ENCODE measurements at places on chromosomes 1 and 21.

DNA sequence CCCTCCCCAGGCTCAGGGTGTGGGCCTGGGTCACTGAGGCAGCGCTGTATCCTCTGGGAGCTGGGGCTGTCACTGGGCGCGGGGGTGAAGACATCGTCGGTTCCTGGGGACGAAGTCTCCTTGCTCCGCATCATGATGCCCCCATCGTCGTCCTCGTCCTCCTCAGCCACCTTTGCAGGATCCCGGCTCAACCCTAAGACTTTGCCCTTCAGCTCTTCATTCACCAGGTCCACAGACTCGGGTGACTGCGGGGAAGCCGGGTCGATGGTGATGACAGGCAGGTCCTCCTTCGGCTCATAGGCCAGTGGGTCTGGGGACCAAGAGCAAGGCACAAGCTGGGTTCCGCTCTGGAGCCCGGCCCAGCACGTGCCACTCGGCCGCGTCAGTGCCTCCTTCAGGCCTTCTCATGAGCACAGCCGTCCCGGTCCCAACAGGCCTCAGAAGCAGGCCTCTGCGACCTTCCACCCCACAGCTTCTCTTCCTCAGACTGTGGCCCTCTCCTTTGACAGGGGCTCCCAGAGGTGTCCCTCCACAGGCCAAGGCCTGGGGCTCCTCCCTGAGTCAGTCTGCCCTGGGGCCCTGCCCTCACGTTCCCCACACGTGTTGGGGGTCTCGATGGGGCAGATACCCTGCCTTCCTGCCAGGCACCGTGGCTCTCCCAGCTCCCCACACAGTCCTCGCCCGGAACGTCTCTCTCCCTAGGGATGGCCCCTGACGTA is 54.4 kb downstream of the SLC9A1 start:
- no peak for DNase-seq

GRCh38 chr21:38351961-38352521 is 95.2 kb downstream of the KCNJ15 start:
- DNase-seq = no peak

GRCh38 chr1:10888791-10889649 is 92.6 kb upstream of the CASZ1 start:
- DNase-seq = no peak

GRCh38 chr1:1101503-1101902 is 14.4 kb downstream of the C1orf159 start:
- DNase-seq = no peak

DNA sequence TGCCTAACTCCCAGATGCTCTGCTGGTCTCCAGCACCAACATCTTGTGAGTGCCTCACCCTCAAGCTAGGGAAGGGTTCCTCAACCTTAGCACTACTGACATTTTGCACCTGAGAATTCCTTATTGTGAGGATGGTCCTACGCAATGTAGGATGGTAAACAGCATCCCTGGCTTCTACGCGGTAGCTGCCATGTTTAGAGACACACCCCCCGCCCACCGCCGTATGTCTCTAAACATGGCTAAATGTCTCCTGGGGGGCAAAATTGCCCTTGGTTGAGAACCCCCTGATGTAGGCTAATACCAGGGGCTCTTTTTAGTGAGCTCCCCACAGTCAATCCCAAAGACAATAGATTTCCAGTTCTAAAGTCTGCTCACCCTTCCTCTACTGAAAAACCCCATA is 2.5 kb upstream of the MAP7D1 start:
- no peak for DNase-seq

GRCh38 chr1:228085287-228085951 is 2.9 kb downstream of the ARF1 start:
- DNase-seq = no peak

DNA sequence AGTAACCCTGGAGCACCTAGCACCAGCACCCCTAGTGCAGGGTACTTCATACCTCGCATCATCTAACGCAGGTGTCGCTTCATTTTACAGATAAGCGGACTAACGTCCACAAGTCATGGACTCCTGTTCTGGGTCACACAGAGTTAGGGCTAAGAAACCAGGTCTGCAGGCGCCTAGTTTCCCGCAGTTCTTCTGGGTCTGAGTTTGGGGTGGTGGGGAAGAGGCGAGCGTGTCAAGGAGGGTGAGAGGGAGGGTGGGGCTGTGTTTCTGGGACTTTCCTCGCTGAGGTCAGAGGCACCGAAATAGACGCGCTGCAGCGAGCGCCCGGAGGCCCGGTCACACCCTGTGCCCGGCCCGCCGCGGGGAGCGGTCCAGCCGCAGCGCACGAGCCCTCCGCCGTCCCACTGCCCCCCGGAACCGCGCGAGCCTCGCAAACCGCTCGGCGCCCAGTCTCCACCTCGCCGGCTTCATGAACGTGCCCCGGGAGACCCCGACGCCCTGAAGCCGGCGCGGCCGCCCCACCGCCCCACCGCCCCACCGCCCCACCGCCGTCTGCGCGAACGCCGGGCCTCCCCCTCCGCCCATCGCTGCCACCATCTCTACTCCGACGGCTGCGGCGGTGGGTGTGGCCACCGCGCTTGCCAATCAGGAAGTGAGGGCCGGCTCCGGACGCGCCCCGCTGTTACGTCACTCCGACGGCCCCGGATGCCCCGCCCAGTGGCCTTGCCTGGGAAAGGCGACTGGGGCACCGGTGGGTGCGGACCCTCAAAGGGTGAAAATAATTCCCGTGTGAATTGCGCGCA is 12.3 kb downstream of the IFI6 start:
- DNase-seq = peak; percentile 81

DNA sequence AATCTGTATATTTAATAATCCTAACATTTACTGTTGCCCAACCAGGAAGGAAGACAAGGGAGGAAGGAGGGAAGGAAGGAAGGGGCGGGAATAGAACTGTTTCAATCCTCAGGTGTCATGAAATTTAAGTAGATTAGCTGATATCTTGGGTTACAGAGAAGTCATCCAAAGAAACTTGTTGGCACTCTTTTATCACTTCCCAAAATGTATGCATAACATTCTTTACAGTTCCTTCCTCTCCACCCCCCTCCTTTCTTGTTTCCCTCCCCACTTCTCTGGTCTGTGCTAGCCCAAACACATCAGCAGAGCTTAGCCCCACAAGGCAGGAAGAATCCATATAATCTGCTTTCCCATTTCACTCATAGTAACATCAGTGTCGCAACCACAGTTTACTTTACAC is 110.9 kb downstream of the ESRRG start:
- DNase-seq = no peak

- no peak for DNase-seq
These were observed 48.4 kb upstream of the CD34 start for GRCh38 chr1:207959141-207959825.

DNA sequence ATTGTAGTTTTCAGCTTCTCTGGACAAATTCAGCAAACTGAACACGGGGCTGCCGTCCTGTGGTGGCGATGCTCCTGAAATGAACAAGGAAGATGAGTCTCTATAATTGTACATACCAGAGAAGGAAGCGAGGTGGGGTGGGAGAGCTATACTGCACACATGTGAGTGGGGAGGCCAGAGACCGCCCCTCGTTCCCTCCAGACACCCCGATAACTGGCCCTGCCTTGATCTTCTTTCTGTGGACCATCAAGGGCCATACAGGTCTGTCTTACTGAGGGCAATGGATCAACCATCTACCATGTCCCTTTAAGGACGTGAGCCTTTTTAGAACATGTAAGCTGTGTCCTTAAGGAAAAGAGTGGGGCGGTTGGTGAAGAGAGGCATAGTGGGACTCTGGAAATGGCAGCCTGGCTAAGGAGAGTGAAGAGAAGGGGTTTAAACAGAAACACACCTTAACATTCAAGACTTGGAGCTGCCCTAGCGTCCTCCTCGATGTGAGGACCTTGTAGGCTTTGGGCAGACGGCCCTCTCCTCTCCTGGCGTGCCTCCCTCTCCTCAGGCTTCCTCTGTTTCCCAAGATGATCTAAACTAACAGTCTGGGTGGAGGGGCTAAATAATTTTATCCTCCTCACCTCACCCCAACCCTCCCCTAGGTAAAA is 5.8 kb downstream of the PLEKHO1 start:
- DNase-seq = no peak

DNA sequence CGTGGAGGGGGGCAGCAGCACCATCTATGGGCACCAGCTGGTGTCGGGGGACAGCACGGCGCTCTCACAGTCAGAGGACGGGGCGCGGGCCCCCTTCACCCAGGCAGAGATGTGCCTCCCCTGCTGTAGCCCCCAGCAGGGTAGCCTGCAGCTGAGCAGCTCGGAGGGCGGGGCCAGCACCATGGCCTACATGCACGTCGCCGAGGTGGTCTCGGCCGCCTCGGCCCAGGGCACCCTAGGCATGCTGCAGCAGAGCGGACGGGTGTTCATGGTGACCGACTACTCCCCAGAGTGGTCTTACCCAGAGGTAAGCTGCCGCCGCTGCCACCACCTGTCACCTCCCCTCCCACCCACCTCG is 106.2 kb upstream of the VAMP3 start:
- no peak for DNase-seq

DNA sequence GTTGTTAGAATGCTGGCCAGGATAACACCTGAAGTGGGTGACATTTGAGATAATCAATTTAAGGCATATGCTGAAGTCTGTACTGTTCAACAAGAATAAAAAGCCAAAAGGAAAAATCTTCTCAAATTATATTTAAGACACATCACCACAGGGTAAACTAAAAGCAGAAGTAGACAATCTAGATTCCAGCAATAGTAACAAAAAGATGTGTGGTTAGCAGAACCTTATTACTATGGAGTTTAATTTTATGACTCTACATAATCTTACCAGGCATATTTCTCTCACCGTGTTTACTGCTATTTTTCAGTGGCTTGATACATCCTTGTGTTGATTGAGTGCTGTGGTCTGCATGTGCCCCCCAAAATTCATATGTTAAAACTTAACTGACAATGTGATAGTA is 300.4 kb upstream of the ZP4 start:
- no peak for DNase-seq

GRCh38 chr1:3192825-3193224 is 123.8 kb downstream of the PRDM16 start:
- no peak for DNase-seq

DNA sequence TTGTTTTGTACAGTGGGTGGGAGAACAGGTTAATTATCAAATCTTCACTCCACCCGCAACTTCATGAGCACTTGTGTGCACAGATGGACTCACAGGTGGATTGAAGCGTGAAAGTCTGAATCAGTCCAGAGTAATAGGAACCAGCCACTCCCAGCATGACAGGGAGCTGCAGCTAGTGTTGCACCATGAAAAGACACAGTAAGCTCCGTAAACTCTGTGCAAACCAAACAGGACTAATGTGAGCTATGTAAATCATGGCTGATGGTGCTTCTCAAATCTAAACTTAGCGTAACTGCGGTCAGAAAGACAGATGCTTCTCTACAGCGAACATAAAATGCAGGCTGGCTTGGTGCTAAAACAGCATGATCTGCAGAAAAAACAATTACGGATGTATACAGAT is 114.4 kb downstream of the CENPF start:
- DNase-seq = no peak

- no peak for DNase-seq
These were observed 33.6 kb upstream of the F13B start for GRCh38 chr1:197100677-197101076.

DNA sequence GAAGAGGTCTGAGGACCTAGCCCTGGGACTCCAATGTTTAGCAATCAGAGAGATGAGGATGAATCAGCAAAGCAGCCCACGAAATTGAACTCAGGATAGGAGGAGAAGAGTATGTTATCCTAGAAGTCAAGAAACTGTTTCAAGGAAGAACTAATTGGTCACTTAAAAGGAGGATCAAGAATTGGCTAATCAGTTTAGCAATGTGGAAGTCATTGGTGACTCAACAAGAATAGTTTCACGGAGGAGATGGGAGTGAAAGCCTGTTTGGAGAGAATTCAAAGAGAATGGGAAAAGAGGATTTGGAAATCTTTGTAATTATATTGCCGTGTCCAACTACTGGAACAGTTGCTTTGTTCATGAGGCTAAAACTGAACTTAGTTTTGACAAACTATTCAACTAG is 7.4 kb downstream of the HMCN1 start:
- no peak for DNase-seq

- DNase-seq = no peak
These were observed 67.1 kb downstream of the UBE2T start for GRCh38 chr1:202274611-202275010.

- DNase-seq = no peak
These were observed 17.0 kb downstream of the AGT start for GRCh38 chr1:230696722-230697437.

DNA sequence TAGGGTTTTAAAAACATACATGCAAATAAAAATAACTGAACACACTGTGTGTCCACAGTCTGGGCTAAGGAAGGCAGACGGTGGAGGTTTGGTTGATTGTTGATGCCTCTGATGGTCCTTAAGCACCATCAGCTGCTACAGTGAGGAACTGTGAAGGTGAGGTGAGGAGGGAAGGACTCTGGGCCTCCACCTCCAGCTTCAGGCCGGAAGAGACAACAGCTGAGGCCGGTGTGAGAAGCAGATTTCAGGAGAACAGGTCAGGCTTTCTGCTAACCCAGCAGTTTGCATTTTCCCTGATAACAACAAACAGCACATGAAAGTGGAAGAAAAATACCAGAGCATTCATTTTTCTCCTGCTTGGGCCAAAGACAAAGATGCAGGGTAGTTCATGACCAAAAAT is 189.9 kb upstream of the AJAP1 start:
- DNase-seq = no peak

DNA sequence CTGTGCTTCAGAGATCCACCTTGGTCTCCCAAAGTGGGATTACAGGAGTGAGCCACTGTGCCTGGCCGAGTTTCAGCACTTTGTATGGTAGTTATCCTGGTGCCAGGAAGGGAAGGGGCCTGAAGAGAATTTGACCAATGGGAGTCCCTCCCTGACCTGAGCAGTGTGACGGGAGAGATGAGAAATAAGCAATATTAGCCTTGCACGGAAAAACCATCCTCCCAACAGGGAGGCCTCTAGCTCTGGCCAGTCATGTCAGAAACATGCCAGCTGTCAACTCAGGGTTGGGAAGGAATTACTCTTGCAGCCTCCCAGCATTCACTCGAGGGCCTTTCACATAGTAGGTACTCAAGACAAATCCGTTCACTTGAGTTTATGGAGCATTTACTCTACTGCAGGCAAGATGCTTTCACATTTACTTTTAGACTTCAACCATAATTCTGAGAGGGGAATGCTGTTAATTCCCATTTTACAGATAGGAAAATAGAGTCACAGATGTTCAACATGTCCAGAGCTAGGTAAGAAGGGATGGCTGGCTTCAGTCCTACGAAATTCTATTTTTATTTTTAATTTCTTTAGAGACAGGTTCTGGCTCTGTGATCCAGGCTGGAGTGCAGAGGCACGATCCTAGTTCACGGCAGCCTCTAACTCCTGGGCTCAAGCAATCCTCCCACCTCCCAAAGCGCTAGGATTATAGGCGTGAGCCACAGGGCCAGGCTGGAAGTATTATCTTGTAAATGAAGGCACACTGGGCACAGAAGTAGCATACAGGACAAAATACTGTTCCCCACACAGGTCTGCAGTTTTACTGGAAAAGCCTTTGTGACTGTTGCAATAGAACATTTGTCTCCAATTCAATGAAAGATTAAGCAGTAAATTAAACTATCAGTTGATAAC is 3.2 kb upstream of the ATP13A2 start:
- DNase-seq = no peak

Measured in activated T-helper 1 cell treated with anti-CD3 and anti-CD28 coated beads, Interleukin-2, amount 50 U/mL, for 16 hours (primary cell).